T-helper 2 cell (primary cell): ENCODE measurements at places on chromosomes 2 and 18.

- no peak for DNase-seq
Observed at GRCh38 chr2:17388798-17389197, 129.4 kb downstream of the RAD51AP2 start.

DNA sequence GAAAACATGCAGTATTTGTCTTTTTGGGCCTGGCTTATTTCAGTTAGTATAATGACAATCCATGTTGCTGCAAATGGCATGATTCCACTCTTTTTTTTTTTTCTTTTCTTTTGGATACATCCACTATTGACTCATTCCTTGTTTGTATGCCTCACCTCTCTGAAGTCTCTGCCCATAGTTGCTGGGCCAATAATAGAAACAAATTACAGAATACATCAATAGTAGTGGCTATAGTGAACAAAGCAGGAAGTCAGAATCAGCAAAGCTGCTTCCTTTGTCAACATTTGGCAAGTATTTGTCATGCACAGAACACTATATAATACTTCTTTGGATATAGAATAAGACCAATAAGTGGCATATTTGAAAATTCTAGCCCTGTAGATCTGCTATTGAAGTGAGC lies 609.7 kb downstream of the STK39 start:
- DNase-seq = no peak

GRCh38 chr2:54420524-54421172 lies 35.5 kb upstream of the SPTBN1 start:
- DNase-seq = no peak

GRCh38 chr18:77056344-77057005 lies 76.1 kb downstream of the MBP start:
- DNase-seq = no peak

GRCh38 chr18:22700920-22701319 lies 232.2 kb upstream of the RBBP8 start:
- DNase-seq = no peak

DNA sequence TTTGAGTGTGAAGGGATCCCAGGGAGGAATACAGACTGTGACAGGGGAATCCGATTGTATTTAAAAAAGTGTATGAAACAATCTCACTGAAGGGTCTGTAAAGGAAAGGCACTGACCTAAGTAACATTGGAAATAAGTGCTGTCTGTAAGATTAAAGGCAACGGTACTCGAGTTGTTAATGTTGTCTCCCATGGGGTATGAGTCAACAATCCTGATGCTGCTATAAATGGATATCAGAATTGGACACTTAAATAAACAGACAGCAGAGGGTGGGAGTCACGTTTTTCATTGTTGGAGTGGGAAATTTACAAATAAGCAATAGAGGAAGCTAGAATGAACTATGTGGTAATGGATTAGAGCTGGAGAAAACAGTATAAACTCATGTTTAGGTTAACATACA lies 452.4 kb upstream of the RGPD4 start:
- DNase-seq = no peak

- DNase-seq = no peak
Observed at GRCh38 chr2:241219030-241219382, 30.5 kb downstream of the ANO7 start.

- DNase-seq = no peak
Observed at GRCh38 chr2:173568054-173568453, 213.4 kb downstream of the CDCA7 start.

DNA sequence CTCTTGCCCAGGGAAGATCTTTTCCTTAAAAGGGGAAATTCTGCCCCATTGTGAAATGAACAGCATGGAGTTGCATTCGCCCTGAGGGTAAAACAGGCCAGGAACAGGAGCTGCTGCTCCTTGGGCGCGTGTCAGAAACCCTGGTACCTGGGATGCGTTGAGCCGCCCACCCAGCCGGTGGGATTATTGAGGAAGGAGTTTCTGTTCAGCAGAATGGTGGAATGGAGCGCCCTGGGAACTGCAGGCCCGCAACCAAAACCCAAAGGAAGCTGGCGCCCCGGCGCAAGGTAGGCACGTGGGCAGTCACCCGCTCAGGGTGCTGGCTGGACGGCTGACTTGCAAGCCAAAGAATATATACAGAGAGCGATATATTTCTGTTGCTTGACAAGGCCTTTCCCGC lies 73.5 kb downstream of the MTCL1 start:
- no peak for DNase-seq

GRCh38 chr2:159152128-159152778 lies 134.2 kb downstream of the WDSUB1 start:
- no peak for DNase-seq

DNA sequence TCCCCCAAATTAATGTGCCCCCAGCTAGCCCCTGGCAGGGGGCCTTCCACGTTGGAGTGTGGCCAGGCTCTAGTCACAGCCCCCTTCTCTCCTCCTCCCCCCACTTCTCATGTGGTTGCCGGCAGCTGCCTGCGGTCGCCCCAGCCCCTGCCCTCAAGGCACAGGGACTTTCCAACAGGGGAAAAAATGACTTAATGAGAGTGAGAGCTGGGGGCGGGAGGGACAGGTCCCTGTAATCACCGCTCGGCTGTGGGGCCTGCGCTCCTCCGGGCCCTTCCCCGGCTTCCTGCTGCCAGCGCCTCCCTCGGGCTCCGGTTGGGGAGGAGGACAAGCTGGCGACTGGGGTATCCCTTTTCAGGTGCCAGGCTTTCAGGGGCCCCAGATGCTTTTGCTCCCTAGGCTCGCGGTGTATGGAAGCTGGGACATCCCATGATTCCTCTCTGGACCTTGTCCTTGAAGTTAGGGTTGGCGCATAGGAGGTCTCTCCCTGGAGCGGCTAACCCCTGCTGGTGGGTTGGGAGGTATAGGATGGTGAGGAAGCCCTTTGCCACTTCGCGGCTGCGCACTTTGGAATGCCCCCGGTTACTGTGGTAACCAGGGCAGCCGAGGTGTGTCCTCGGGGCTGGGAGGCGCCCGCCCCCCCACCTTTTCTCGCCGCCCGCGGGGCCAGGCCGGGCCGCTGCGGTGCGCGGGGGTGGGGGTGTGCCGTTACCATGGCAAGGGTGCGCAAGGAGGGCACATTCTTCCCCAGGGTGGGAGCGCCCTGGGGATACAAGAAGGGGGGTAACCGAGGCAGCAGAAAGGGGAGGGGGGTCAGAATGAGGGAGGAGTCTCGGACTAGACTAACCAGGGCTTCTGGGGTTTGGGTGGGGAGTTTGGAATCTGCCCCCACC lies 16.1 kb downstream of the WNT10A start:
- DNase-seq = peak; percentile 66

DNA sequence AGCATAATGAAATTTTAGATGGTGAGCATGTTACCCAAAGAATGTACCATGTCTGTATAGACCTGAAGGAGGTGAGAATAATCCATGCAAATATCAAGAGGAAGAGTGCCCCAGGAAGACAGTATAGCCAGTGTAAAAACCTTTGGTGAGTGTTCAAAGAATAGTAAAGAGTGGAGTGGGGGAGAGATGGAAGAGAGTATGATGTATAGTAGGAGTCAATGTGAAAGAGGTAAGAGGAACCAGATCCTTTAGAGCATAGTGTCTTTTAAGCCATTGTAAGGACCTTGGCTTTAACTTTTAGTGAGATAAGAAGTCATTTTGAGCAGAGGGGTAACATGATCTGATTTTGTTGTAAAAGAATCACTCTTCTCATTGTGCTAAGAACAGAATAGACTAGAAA lies 1052.3 kb upstream of the ZEB2 start:
- no peak for DNase-seq

GRCh38 chr2:182916417-182916816 lies 50.0 kb upstream of the FRZB start:
- DNase-seq = no peak

DNA sequence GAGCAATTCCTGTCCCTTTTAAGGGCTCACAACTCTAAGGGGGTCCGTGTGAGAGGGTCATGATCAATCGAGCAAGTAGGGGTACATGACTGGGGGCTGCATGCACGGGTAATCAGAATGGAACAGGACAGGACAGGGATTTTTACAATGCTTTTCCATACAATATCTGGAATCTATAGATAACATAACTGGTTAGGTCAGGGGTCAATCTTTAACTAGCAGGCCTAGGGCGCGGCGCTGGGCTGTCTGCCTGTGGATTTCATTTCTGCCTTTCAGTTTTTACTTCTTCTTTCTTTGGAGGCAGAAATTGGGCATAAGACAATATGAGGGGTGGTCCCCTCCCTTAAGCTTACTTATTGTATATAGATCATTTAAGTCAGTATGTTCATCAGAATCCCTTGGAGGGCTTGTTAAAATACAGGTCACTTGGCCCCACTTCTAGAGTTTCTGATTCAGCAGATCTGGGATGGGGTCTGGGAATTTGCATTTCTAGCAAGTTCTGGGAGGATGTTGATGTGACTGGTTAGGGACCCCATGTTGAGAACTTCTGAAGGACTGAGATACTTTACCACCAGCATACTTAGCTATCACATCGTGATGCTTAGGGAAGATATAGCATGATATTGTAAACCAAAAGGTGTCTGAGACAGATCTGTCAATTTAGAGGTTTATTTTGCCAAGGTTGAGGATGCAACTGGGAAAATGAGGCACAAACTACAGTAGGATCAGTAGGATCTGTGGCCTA lies 2.8 kb upstream of the INPP4A start:
- DNase-seq = no peak

GRCh38 chr2:119841550-119841949 lies 81.8 kb downstream of the PTPN4 start:
- no peak for DNase-seq

DNA sequence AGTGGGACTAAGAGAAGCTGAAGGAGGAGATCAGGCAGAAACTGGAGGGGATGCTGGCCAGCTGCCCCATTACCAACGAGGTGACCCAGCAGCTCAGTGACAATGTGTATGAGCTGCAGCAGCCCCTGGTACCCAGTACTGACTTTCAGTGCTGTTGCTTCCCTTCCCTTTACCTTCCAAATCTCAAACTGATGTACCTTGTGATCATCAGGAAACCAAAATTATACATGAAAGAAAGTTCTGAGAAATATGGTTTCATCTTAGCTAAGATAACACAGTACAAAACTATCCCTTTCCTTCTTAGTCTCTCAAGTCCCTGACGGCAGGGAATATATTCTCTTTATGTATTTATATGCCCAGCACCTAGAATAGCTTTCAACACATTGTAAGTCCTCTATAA lies 52.3 kb upstream of the CERS6 start:
- no peak for DNase-seq

GRCh38 chr2:121836611-121837010 lies 81.2 kb downstream of the TSN start:
- no peak for DNase-seq

GRCh38 chr2:2318949-2319348 lies 12.1 kb downstream of the MYT1L start:
- DNase-seq = no peak
